ENCODE measurements at places on chromosomes 2 and 18.

GRCh38 chr2:239445771-239446524 is 45.1 kb upstream of the HDAC4 start:
- no peak for DNase-seq

- no peak for DNase-seq
Observed at GRCh38 chr18:48975120-48975816, 24.5 kb upstream of the SMAD7 start.

- no peak for DNase-seq
Observed at GRCh38 chr2:106020821-106021661, 173.1 kb downstream of the UXS1 start.

DNA sequence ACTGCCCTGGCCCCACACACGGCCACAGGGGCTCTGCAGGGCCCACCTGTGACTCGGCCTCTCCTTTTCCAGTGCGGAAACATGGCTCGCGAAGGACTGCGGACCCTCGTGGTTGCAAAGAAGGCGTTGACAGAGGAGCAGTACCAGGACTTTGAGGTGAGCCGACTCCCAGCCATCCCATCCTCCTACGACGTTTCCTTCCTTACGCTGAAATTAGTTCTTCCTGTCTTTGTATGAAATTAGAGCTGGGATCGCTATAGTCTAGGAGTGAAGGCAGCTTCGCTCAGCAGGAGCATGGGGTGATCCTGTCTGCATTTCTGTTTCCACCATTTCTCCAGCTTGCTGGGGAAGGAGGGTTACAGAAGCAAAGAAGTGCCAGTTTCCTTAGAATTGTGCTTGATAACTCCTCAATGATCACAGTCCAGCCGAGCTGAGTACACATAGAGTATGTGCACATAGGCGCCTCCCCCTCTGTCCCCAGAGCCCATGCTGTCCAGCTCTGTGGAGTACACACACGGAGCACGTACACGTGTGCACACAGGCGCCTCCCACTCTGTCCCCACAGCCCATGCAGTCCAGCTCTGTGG is 59.1 kb upstream of the NFATC1 start:
- no peak for DNase-seq
